ENCODE measurements at places on chromosomes 1 and 21.

DNA sequence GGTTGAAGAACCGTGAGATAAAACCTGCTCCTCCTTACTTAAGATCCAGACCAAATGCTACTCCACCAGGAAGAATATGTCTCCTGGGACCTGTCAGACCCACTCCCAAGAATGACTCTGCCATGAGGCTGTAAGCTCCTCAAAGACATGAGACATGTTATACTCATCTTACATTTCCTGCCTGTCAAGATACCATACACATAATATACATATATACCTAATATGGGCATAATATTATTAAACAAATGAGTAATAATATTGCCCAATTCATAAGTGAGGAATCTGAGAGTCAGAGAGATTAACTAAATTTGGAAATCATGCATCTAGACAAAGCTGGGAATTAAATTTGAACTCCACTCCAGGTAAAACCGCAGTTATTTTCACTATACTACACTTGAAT, 634.9 kb downstream of the LMO4 start:
- DNase-seq = no peak

DNA sequence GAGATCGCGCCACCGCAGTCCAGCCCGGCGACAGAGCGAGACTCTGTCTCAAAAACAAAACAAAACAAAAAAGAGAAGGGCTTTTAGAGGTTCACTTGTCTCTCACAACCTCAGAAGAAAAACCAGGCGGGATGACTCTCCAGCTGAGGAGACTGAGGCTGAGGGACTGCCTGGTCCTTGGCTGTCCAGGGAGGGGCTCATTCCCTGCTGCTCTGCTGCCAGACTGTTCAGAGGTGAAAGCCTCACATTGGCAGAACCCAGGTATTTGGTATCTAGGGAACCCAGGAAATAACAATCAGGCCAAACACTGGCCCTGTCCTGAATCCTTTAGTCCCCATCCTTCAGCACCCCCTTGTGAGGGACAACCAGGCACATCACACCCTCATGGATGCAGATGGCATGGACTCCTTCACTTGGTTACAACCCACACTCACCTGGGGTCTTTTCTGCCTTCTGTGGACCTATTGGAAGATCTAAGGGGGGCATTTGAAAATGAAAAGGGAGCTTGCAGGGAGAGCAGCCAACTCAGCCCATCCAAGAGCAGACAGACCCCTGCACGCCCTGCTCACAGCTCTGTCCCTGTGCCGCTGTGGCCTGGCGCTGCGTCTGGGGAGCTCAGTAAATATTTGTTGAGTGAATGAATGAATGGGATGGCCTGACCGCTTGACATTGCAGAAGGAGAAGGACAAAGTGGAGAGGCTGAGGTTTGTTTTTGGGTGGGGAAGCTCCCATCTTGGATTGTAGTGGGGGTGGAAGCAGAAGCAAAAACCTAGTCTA, 33.4 kb downstream of the CD247 start:
- DNase-seq = no peak

GRCh38 chr1:51093581-51093980, 8.4 kb upstream of the C1orf185 start:
- DNase-seq = peak; percentile 23

DNA sequence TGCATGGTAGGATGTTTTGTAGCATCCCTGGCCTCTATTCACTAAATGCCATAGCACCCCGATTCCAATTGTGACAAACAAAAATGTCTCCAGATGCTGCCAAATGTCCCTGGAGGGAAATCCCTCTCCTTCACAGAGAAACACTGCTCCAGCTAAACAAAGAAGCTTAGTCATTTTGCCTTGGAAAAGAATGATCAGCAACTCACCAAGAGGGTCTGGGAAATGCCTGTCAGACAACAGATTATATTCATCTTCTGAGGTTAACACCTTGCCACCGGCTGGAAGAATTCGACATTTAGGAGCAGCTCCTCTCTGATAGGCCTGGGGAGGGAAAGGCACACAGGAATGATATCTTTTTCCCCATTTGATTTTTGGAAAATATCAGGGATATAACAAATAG, 84.4 kb downstream of the NIBAN1 start:
- no peak for DNase-seq

DNA sequence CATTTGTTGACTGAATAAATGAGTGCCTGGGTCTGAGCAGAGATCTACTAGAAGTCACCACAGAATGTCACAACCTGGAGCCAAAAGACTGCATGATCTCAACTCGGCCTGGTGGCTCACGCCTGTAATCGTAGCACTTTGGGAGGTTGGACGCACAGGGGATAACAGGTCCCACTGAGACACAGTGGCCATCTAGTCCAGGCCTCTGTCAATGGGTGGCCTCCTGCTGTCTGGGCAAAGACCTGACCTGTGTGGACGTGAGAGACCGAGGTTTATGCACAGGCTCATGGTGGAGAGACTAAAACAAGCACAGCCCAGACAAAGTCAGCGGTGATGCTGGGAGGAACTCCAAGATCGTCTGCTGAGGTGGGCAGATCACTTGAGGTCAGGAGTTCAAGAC, 103.0 kb upstream of the BACE2 start:
- no peak for DNase-seq

DNA sequence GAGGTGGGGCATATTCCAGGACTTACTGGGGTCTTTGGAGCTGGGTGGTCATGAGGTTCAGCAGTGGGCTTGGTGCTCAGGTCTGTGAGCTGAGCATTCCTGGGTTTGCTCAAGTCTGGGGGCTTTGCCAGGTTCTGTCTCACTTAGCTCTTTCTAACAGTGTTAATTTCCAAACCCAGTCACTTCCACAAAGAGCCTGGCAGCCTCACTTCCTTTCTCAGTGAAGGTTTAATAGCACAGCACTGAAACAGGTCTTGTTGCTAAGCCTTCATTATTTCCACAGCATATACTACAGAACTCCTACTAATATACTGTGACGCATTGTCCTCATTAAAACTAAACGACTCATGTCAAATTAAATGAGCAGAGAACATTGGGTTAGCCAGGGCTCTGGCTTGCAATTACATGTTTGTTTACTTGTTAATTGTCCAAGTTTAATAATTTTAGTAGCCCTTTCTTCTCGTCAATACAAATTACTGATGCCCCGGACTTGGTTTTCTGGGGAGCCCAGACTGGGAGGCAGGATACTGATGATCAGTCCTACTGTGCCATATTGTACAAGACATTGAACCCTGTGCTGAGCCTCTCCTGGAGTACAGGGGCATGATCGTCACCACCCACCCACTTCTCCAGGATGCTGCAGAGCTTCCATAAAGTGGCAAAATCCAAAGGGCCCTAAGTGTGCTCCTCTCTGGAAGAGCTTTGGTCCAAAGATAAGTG, 170.7 kb downstream of the IER5 start:
- no peak for DNase-seq

DNA sequence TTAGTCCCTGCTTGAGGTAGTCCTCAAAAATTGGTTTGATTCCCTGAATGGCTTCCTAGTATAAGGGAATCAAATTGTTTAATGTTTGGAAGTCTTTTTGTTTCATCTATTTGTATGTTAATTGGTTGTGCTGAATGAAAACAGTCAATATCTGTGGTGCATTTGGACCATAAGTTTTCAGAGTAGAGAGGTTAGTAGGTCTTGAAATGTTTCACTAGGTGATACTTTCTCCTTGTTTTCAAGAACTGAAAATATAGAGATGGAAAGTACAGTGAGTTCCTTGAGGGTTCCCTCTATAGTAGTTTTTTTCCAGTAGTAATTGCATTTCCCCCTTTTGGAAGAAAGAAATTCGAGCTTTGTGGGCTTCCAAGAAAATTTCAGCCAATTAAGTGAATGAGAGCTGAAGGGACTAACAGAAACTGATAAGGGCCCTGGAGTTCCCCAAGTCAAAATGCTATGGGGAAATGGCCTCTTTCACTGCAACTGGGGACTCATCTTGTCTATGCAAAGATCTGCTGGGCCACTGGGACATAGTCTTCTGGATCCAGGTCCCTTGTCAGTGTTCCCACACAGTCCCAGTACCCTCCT, 18.6 kb upstream of the CEP350 start:
- DNase-seq = no peak

DNA sequence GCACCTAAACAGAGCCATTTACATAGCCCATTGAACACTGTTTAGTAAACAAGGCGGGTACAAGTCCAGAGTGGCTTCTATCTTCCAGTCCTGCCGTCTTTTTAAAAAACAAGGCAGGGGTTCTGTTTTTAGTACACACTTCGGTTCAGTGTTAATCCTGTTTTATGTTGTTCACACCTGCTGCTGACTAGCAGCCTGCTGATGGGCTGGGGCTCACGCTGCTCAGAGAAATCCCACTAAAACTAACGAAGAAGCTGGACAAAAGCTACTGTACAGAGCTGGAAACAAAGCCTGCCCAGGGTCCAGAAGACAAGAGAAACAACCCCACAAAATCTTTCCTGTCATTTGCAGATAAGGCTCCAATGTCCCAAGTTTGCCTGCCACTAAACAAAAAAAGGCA, 13.2 kb downstream of the ESRRG start:
- DNase-seq = no peak

GRCh38 chr1:221138516-221138915, 259.3 kb downstream of the HLX start:
- DNase-seq = no peak

DNA sequence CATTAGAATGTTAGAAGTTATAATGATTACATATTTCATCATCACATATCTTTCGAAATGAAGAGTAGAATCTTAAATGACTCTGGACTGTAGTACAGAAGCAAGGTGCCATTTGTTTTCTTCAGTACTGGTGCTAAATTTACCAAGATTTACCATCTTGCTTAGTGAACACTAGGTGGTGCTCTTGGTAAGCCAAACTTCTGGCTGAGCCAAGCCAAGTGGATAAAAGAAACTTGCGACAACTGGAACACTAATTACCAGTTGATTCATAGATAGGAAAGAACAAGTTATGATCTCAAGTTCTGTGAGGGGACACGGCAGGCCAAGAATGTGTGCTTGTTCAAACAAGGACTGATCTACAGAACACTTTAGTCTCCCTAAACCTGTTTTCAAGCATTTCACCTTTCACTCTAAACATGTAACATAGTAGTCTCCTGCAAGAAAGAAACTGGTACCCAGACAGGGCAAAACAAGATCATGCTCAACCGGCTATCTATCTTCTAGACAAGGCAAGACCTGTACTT, 19.8 kb downstream of the SPRTN start:
- DNase-seq = peak; percentile 57

DNA sequence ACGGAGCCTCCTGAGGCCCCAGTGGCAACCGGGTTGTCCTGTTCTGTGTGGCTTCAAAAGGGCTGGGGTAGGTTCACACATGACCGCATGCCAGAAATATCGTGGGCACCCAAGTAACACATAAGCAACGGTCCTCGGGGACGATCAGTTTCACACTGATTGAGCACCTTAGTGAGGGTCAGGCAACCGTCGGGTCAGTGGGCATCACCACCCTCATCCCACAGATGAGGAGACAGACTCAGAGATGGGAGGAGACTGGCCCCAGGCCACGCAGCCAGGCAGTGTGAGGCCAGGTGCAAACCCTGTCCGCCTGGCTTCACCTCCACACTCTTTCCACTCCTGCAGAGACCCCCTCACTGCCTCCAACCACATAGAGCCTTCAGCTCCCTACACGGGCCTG, 309.8 kb downstream of the MATN1 start:
- no peak for DNase-seq

DNA sequence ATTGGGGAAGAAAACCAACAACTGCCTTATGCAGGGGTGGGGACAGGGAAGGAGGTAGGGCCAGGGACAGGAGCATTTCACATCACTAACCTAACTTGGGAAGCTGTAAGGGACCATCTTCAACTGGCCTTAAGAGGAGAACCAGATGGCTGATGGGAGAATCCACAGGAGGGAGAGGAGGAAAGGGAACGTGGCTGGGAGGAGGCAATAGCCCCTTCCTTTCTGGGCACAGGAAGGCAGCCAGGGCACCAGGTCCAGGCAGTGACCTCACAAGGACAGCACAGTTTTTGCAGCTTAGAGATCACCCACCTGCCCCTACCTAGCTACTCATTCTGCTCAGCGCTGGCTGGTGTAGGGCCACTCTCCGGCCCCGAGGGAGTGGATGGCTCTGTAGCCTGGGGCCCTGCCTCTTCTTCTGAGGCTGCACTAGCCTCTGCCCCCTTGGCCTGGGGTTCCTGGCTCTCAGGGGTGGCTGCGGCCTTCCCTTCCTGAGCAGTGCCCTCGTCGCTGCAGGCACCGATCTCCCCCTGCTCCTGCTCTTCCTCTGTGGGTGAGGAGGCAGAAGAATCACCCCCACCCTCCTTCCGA, 1.7 kb downstream of the MARCKSL1 start:
- no peak for DNase-seq

- no peak for DNase-seq
Measured at GRCh38 chr1:241447031-241447644, 72.4 kb downstream of the FH start.

DNA sequence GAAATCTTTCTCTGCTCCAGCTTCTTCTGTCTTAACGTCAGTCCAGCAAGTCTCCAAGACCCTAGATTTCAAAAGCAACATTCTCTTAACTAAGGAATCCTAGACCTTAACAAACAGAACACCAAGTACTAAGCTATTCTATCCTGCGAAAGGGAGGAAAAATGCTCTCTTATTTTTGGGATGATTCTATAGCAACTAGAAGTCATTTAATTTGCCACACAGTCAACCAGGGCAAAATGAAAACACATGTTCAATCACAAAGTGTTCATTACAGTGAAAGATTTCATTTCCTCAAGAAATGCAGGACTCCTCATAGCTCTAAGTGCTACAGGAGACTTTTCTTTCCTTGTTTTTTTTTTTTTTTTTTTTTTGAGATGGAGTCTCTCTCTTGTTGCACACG, 36.2 kb upstream of the DOCK7 start:
- DNase-seq = no peak

DNA sequence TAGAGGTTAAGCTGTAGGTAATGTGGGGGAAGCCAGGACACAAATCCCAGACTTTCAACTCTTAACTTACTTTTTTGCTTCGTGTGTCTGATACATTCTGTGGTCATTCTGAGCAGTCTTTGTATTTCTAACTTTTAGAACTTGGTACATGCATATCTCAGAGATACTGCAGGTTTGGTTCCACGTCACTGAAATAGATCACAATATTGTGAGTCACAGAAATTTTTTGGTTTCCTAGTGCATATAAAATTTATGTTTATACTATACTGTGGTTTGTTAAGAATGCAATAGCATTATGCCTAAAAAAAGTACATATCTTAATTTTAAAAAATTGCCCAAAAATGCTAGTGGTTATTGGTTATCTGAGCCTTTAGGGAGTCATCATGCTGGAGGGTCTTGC, 3.2 kb downstream of the URB2 start:
- DNase-seq = no peak

DNA sequence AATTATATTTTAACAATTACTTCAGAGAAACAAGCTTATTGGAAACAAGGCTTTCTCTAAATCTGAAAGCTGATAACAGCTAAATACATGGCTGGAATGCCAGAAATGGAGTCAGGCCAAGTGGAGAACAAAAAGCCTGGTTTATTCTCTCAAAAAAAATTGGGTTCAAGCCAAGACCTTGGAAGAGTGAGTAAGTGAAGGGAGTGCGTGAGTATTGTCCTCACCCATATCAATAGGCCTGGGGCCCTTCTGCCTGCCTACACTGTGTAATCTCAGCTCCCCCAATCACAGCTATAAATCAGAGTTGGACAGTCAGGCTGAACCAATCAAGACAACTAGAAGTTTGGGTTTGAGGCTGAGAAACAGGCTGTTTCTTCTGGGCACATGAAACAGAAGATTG, 7.4 kb downstream of the KYAT3 start:
- DNase-seq = peak; percentile 71

- DNase-seq = peak; percentile 82
Measured at GRCh38 chr1:8525558-8526275, 207.8 kb downstream of the SLC45A1 start.

- DNase-seq = no peak
Measured at GRCh38 chr21:32958288-32959002, 67.3 kb upstream of the OLIG2 start.
